ENCODE measurements at places on chromosomes 2 and 18.

DNA sequence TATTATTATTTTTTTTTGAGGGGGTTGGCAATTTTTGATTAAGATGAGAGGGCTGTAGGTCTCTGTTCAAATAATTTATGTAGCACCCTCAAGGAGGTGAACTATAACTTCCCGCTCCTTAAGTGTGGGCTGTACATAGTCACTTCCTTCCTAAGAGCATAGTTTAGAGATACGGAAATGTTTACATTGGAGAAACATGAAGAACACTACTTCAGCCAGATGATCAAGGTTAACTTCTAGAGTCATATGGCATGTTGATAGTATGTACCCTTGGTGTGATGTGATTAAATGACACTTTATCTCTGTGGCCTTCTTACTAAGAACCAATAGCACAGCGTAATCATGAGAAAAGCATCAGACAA, 93.7 kb downstream of the MIB1 start:
- no peak for DNase-seq

GRCh38 chr2:157433394-157433793, 10.5 kb downstream of the CYTIP start:
- DNase-seq: peak; percentile 24

DNA sequence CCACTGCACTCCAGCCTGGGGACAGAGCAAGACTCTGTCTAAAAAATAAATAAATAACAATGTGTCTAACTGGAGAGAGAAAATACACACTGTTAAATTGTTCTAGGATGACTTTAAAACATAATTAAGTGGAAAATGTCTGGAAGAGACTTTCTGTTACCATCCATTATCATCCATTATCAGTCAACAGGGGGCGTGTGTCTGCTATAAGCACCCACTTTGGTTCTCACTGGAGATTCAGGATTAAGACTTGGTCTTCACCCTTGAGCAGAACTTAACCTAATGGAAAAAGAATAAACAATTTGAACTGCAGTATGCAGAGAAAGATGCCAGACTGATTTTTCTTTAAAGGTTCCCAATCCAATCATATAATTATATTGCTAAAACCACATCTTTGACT, 999.8 kb upstream of the GYPC start:
- no peak for DNase-seq

GRCh38 chr18:28581521-28582071, 404.7 kb upstream of the CDH2 start:
- DNase-seq: no peak

Data from AG09309 (cell line).